Activated CD8-positive, alpha-beta T cell treated with anti-CD3 and anti-CD28 coated beads, Interleukin-2, amount 10 ng/mL, durations not matched to agents 7 days and 5 days (primary cell): ENCODE measurements at places on chromosomes 4 and X.

DNA sequence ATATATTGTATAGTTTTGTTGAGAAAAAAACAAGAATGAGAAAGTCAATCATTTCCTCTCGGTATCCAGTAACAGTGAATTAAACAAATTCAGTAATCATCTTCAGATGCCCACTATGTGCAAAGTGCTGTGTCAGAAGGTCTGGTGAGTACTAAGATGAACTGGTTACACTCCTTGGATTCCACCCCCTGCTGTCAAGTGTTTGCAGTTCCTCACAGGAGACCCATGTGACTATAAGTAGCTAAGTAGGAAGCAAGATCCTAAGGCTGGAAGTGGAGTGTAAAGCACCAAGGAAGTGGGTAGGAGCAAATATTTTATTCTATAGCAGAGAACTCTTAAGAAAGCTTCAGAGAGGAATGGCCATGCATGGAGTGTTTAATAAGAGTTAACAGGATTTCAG, 73.6 kb downstream of the SNX25 start:
- no peaks in the 10 kb centered on the region for H3K27me3 ChIP-seq
- H3K4me1 ChIP-seq, result no peaks in the 10 kb centered on the region
- DNase-seq, result no peak
- peaks cover 2% of the 10 kb centered on the region for H3K36me3 ChIP-seq

- DNase-seq, result no peak
- H3K27ac ChIP-seq, result peak overlapping the region; percentile 60
- no peak overlapping the region for H3K4me3 ChIP-seq
- peaks cover 18% of the 10 kb centered on the region for H3K4me1 ChIP-seq
These were observed 190.2 kb downstream of the SMIM20 start for GRCh38 chr4:26104056-26104685.

GRCh38 chr4:74453037-74453635, 8.2 kb downstream of the AREG start:
- H3K27ac ChIP-seq, result no peak overlapping the region
- DNase-seq, result no peak
- no peaks in the 10 kb centered on the region for H3K27me3 ChIP-seq
- no peaks in the 10 kb centered on the region for H3K36me3 ChIP-seq
- no peak overlapping the region for H3K4me3 ChIP-seq

DNA sequence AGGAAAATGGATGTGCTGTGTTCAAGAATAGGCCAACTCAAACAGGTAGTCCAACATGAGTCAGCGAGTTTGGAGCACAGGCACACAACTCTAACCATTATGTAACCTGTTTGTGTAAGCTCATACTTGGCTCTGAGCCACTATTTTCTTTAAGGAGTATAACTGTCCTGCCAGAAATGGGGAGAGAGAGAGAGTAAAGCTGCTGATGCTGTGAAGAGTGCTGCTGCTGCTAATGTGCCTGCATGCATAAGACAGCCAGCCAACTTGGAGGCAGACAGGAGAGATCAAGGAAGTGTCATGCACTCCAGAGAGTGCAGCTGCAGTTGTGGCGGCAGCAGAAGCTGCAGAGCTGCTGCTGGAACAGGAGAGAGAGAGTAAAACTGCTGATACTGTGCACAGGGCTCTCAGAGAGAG, 11.7 kb upstream of the STATH start:
- no peak overlapping the region for H3K27ac ChIP-seq
- no peaks in the 10 kb centered on the region for H3K4me1 ChIP-seq
- no peak for DNase-seq
- no peak overlapping the region for H3K4me3 ChIP-seq

DNA sequence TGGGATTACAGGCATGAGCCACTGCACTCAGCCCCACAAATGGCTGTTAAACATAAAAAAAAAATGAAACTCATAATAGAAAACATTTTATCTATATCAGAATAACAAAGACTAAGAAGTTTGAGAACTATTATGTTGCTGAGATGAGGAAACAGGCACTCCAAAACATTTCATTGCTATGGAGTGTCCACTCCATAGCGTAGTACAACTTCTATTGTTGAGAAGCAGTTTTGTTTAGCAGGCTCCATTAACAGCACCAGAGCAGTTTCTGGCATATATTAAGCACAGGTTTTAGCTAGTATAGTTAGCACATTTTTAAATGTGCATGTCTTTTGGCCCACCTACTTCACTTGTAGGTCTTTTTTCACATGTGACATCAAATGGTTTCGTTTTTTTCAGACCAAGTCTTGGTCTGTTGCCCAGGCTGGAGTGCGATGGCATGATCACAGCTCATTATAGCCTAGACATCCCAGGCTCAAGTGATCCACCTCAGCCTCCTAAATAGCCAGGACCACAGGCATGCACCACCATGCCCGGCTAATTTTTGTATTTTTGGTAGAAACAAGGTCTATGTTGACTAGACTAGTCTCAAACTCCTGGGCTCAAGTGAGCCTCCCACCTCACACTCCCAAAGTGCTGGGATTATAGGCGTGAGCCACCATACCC, 5.8 kb downstream of the HMGB2 start:
- no peak for DNase-seq
- H3K4me1 ChIP-seq, result peaks cover 29% of the 10 kb centered on the region
- H3K27ac ChIP-seq, result no peak overlapping the region
- peaks cover 65% of the 10 kb centered on the region for H3K36me3 ChIP-seq

- no peak overlapping the region for H3K4me3 ChIP-seq
- H3K36me3 ChIP-seq, result no peaks in the 10 kb centered on the region
- no peak overlapping the region for H3K27ac ChIP-seq
- no peak for DNase-seq
- H3K27me3 ChIP-seq, result peaks cover 35% of the 10 kb centered on the region
These were observed 67.1 kb downstream of the PPP2R2C start for GRCh38 chr4:6405397-6405706.

GRCh38 chr4:86543560-86544309, 50.4 kb upstream of the PTPN13 start:
- H3K36me3 ChIP-seq, result no peaks in the 10 kb centered on the region
- peaks cover 8% of the 10 kb centered on the region for H3K4me1 ChIP-seq
- no peak for DNase-seq
- H3K4me3 ChIP-seq, result no peak overlapping the region
- H3K27ac ChIP-seq, result no peak overlapping the region

DNA sequence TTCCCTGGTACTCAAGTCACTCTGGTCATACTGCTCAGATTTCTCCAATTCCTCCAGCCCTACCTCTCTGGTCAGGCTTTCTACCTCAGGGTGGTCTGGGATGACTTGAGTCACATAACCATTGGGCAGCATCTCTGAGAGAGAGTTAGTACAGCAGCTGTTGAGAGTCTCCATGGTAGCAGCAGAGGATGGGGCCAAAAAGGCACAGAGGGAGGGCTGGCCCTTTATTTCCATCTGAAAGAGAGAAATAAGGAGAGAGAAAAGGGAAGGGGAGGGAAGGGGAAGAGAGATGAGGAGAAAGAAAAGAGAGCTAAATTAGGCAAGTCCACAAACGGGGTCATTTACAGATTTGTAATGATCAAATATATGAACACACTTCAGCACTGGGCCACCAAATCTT, 149.1 kb upstream of the ARHGEF9 start:
- H3K4me1 ChIP-seq, result no peaks in the 10 kb centered on the region
- DNase-seq, result no peak
- H3K36me3 ChIP-seq, result no peaks in the 10 kb centered on the region
- H3K4me3 ChIP-seq, result no peak overlapping the region
- no peaks in the 10 kb centered on the region for H3K27me3 ChIP-seq
- H3K27ac ChIP-seq, result no peak overlapping the region

- no peak overlapping the region for H3K27ac ChIP-seq
- no peak overlapping the region for H3K4me3 ChIP-seq
- no peak for DNase-seq
- no peaks in the 10 kb centered on the region for H3K27me3 ChIP-seq
These were observed 137.1 kb downstream of the ARSF start for GRCh38 chrX:3178329-3178728.

GRCh38 chr4:81505004-81505598, 33.4 kb upstream of the RASGEF1B start:
- H3K36me3 ChIP-seq, result no peaks in the 10 kb centered on the region
- H3K27ac ChIP-seq, result peak overlapping the region; percentile 83
- peaks cover 37% of the 10 kb centered on the region for H3K4me1 ChIP-seq
- peak overlapping the region; percentile 37 for H3K4me3 ChIP-seq
- peaks cover 3% of the 10 kb centered on the region for H3K27me3 ChIP-seq

DNA sequence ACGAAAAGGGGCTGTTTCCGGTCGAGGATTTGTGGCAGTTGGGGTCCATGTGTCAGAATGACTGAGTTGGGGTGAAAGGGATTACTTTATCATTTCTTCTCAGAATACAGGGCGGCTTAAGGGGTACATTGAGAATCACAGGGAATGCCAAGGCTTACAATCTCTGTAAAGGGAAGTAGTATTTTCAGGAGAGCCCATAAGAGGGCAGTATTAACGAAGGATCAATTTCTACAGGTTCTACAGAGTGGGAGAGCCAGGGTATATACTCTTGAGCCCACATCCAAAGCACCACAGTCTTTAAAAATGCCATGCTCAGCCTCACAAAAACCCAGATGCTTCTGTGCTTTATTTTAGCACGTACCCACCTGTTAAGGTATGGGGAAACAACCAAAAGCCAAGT, 67.7 kb upstream of the ZXDA start:
- H3K36me3 ChIP-seq, result no peaks in the 10 kb centered on the region
- H3K27ac ChIP-seq, result no peak overlapping the region
- H3K4me1 ChIP-seq, result no peaks in the 10 kb centered on the region
- H3K27me3 ChIP-seq, result no peaks in the 10 kb centered on the region
- H3K4me3 ChIP-seq, result no peak overlapping the region
- DNase-seq, result no peak

- no peak for DNase-seq
- H3K4me3 ChIP-seq, result no peak overlapping the region
- H3K27ac ChIP-seq, result no peak overlapping the region
- no peaks in the 10 kb centered on the region for H3K27me3 ChIP-seq
- H3K36me3 ChIP-seq, result no peaks in the 10 kb centered on the region
These were observed 70.0 kb upstream of the PPP2R3B start for GRCh38 chrX:456551-457291.

GRCh38 chr4:38287101-38287851, 327.1 kb downstream of the PTTG2 start:
- no peak overlapping the region for H3K4me3 ChIP-seq
- H3K27me3 ChIP-seq, result no peaks in the 10 kb centered on the region
- peaks cover 15% of the 10 kb centered on the region for H3K4me1 ChIP-seq
- H3K27ac ChIP-seq, result no peak overlapping the region
- H3K36me3 ChIP-seq, result no peaks in the 10 kb centered on the region

- no peaks in the 10 kb centered on the region for H3K4me1 ChIP-seq
- no peak for DNase-seq
- no peak overlapping the region for H3K27ac ChIP-seq
- H3K36me3 ChIP-seq, result no peaks in the 10 kb centered on the region
These were observed 1222.4 kb upstream of the PRKX start for GRCh38 chrX:4935846-4936245.

GRCh38 chr4:2482693-2483092, 13.8 kb downstream of the RNF4 start:
- peak overlapping the region; percentile 88 for H3K27ac ChIP-seq
- no peaks in the 10 kb centered on the region for H3K27me3 ChIP-seq
- peak overlapping the region; percentile 35 for H3K4me3 ChIP-seq

DNA sequence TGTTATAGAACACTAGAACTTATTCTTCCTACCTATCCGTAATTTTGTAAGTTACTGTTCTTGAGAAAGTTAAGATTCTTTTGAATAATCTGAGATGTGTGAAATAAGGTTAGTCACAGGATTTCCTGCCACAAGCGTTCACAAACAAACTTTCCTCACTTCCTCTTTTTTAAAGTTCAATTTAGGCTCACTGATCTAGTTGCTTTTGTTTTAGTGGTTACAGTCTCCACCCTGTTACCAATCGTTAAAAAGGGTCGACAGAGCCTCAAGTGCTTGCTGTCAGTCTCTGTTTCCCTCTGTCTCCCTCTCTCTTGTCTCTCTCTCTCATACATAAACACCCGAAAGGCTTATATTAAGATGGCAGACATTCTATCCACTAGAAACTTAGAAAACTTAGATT, 35.9 kb upstream of the STK26 start:
- H3K4me3 ChIP-seq, result peak overlapping the region; percentile 39
- peak; percentile 44 for DNase-seq
- H3K36me3 ChIP-seq, result peaks cover 4% of the 10 kb centered on the region
- no peaks in the 10 kb centered on the region for H3K27me3 ChIP-seq
- H3K4me1 ChIP-seq, result peaks cover 50% of the 10 kb centered on the region

GRCh38 chr4:140367738-140368137, 5.7 kb upstream of the SCOC start:
- no peak for DNase-seq
- no peaks in the 10 kb centered on the region for H3K36me3 ChIP-seq
- no peak overlapping the region for H3K4me3 ChIP-seq
- H3K27ac ChIP-seq, result no peak overlapping the region
- H3K27me3 ChIP-seq, result no peaks in the 10 kb centered on the region

- H3K4me3 ChIP-seq, result no peak overlapping the region
- H3K27ac ChIP-seq, result no peak overlapping the region
- no peaks in the 10 kb centered on the region for H3K27me3 ChIP-seq
- no peak for DNase-seq
- H3K36me3 ChIP-seq, result peaks cover 39% of the 10 kb centered on the region
These were observed 38.2 kb upstream of the CLCN4 start for GRCh38 chrX:10118530-10118929.

DNA sequence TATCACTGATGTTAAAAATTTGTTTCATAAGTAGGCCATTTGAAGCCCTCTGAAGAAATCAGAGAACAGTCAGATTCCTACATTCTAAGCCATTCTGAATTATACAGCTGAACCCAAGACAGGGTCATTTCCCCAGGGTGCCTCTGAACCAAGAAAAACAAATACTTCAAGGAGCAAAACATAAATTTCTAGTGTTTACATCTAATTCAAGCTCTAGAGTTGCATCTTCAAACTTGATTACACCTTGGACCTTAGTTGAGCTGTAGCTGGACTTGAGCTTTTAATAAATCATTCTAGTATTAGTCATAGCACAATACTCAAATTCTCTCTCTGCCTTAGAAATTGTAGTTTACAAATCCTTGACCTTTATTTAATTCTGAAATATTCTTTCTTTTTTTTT, 87.6 kb upstream of the IL15 start:
- H3K27ac ChIP-seq, result no peak overlapping the region
- DNase-seq, result no peak
- no peaks in the 10 kb centered on the region for H3K27me3 ChIP-seq
- H3K36me3 ChIP-seq, result no peaks in the 10 kb centered on the region
- H3K4me3 ChIP-seq, result no peak overlapping the region

DNA sequence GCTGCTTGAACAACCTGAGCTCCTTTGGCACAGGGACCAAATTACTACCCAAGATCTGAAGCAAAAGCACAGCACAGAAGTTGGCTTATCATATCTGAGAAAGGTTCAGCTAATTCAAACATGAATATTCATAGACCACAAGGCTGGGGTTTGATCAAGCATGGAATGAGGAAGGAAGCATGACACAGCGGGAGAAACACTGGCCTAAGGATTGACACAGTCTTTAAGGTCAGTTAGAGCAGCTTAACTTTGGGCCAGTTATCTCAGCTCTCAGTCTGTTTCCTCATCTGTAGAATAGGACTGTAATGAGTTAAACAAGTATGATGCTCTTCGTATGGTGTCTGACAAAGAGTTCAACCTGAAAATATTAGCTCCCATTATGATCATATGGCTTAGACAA, 88.5 kb upstream of the CBR4 start:
- no peaks in the 10 kb centered on the region for H3K4me1 ChIP-seq
- H3K27me3 ChIP-seq, result no peaks in the 10 kb centered on the region
- no peak for DNase-seq
- H3K36me3 ChIP-seq, result no peaks in the 10 kb centered on the region
- no peak overlapping the region for H3K27ac ChIP-seq
- H3K4me3 ChIP-seq, result no peak overlapping the region
